Renal pelvis (tissue), 12 donors: ENCODE measurements at places on chromosomes 5 and 9.

DNA sequence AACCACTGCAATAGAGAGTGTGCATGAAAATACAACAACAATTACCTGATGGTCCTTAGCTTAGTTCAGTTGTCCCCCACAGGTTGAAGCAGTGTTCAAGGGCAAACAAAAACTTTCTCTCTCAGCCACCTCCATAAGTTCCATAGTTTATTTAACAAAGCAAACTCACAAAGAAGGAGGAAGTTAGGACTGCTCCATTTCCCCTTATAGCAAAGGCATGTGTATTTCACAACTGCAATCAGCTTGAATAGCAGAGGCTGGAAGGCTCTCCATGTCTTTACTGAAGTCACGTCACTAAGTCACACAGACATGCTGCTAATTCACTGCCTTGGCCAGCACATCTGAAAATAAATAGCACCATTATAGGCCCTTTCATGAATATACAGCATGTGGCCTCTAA, 43.3 kb downstream of the DOCK8 start:
- DNase-seq: no peak

DNA sequence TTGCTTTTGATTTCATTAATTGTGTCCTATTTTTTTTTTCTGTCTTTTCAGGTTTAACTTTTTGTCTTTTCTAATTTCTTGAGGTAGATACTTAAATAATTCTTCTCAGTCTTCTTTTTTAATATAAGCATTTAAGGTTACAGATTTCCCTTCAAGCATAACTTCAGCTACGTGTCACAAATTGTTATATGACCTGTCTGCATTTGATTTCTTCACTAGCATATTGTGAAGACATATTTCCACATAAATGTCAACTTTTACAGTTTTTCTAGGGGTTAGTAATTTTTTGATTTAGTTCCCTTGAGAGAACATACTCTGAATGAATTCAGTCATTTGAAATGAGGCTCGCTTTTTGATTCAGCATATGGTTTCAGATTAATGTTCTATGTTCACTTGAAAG, 35.6 kb downstream of the RASA1 start:
- no peak for DNase-seq

DNA sequence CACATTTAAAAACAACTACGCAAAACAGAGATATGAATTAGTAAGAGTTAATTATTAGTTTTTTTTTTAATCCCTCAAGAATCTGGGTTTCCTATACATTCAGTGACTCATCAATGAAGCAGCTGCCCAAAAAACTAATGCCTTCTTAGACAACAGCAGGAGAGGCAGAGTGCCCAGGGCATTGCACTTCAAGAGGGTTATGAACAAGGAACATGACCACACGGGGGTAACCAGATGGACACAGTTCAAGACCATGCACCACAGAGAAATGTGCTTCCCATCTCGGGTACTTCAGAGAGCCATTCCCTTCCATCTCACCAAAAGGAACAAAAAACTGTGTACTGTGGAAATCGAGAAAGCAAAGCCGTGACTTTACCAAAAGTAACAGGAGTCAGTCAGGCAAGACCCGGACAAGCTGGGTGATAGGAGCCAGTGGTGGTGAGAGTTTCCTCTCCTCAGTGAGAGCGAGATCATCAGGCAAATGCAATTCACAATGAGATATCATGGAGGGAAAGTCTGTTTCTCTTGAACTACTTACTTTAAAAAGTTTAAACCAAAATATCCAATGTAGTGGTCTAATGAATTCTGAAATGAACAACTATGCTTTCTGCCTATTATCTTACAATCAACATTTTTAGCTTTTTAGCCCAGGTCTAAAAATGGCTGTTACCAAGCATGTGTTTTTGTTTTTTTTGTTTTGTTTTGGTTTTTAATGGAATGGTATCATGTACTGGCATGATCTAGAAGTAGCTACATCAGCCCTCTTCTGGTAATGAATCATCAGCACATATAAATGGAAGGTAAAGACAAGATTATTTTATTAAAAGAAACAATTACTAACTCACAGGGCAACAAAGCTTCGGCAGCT, 192.1 kb downstream of the TSSK1B start:
- DNase-seq: no peak

DNA sequence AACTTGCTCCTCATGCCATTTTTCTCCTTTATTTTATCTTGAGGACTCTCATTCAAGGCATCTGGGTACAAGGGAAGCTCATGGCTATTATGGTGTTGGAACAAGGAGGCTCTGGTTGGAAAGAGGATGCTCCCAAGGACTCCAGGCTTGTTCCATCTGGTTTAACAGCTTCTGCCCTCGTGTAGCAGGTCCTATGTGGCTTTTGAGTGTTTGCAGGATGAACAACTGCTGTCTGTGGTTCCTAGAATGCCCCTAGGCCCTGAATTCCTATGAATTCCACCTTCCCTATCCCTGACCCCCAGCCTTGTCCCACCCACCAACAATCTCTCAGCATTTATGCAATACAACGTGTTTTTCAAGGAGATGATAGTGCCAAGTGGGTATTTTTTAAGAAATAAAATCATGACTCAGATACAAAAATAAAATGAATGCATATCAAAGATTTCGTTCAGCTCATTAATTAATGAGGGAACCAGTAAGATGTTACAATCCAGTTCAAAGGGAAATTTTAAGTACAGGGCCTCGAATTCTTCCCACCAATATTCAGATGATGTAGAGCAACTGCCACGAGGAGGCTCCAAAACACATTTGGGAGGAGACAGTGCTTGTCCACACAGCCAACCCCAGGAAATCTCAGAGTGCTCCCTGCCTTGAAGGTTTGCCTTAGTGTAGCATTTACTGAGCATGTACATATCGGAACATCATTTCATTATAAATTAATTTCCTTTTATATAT, 182.0 kb downstream of the MUSK start:
- no peak for DNase-seq

DNA sequence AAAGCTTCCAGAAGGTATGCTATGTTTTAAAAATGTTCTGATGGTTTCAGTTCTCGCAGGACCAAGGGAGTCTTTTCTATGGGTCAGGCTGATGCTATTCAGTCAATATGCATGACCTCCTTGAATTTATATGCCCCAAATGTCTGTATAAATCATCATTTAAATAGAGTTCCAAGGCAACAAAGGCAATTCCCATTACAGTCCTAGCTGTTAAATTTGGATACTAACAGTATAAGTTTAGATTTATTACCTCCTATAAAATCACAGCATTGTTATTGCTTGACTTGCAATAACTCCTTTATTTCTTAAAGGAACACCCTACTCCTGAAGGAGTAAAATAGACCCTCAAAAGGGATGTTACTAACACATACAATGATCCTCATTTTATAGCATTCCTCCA, 387.7 kb upstream of the CHD1 start:
- DNase-seq: no peak
